ENCODE measurements at places on chromosomes 1 and 21.

DNA sequence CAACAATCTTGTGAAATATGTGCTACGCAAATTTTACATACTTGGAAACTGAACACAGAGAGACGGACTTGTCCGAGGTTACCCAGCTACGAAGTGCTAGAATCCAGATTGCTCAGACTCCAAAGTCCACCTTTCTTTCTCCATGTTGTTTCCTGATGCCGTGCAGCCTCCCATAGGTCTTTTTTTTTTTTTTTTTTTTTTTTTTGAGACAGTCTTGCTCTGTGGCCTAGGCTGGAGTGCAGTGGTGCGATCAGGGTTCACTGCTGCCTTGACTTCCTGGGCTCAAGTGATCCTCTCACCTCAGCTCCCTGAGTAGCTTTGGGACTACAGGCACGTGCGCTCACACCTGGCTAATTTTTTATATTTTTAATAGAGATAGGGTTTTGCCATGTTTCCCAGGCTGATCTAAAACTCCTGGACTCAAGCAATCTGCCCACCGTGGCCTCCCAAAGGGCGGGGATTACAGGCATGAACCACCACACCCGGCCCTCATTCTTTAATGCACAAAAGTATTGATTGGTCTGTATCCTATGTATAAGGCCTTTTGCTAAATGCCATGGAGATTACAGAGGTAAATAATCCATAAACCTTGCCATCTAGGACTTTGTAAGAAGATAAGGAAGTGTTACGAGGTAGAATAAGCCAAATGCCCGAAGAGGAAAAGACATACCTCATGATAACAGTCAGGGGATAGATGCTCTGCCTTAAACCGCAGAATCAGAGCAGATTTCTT lies 92.8 kb downstream of the C1orf21 start:
- no peak for DNase-seq

DNA sequence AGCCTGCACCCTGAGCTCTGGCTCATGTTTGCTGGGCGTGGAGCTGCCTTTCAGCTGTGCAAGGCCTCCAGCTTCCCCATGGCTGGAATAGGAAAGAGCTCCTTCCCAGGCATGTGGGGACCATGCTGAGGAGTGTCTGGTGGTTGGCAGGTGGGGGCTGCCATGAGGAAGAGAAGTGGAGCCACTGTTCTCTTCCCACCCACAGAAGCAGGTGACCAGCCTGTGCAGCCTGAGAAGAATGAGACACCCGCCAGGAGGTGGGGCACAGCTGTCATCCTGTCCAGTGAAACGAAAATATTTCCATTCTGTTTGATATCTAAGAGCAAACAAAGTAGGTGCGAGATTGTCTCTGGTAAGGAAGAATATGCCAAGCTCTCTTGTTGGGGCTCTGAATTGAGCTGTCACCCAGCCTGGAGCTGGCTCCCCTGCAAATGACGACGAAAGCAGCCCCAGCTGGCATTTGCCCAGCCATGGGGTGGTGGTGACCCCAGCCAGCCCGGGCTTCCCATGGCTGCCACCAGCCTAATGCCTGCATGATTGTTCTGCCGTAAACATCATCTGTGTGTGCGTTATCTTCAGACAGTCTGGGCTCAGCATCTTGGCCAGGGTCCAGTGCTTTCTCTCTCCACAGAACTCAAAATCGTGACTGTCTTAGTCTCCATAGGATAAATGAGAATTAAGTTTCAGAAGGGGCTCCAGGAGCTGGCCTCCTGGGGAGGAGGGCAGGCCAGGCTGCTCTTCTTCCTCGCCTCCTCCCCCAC lies 429.8 kb upstream of the VAMP3 start:
- DNase-seq, result no peak

GRCh38 chr21:39094847-39095579 lies 88.2 kb downstream of the PSMG1 start:
- DNase-seq, result no peak

DNA sequence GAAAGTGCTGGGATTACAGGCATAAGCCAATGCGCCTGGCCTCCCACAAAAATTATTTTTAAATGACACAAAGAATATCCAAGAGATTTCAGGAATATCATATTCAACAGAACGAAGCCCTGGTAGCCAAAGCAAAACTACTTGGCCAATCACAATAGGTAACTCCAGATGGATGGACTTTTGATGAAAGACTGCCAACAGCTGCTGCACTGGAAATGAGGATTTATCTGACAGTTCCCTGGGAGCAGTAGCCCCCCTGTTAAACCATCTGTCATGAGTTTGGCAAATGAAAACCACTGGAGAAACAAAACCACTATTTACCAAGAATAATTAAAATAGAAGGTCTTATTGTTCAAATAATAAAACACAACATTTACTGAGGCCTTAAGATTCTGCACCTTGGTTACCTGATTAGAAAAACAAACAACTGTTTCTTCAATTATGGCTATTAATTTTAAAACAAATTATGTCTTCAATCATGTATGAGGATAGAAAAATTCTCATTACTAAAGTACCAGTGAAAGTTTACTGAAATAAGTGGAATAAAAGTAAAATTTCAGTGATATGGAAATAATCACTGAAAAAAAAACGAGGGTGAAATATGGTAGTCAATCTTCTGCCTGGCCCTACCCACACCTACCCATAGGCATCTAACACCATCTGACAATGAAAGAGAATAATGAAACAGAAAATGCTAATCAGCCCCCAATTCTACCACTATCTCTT lies 34.3 kb upstream of the PSMG1 start:
- DNase-seq, result no peak

- no peak for DNase-seq
These were observed 3.6 kb upstream of the NFIA start for GRCh38 chr1:61078618-61079295.

DNA sequence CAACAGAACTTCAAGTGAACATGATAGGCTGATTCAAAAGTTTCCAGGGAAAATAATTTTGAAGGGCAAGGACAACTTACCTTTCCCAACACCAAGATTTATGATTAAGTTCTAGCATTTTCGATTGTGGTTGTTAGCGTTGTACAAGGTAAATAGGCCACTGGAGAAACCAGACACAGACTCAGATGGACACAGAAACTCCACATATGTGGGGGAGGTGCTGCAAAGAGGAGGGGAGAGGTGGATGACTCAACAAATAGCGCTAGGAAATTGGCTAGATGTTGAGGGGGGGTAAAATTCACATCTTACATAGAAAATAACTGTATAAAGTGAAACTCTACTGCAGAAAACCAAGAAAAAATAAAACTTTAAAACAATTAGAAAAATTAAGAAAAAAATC lies 564.4 kb downstream of the MATN1 start:
- DNase-seq, result no peak

GRCh38 chr1:30697571-30698376 lies 25.6 kb downstream of the MATN1 start:
- DNase-seq, result no peak

GRCh38 chr1:212433577-212434462 lies 1.1 kb downstream of the NENF start:
- DNase-seq, result no peak

GRCh38 chr1:59396387-59396786 lies 99.5 kb downstream of the FGGY start:
- DNase-seq, result no peak

DNA sequence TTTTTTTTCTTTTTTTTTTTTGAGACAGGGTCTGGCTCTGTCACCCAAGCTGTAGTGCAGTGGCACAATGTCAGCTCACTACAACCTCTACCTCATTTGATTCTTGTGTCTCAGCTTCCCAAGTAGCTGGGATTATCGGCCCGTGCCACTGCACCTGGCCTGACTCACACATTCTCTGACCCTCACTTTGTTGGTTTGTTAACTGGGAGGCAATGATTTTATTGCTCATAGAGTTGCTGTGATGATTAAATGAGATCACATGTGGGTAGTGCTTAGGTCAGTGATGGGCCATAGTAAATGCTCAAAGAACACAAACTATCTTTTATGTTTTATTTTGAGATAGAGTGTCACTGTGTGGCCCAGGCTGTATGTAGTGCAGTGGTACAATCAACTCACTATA lies 47.3 kb upstream of the SSBP3 start:
- DNase-seq, result no peak

DNA sequence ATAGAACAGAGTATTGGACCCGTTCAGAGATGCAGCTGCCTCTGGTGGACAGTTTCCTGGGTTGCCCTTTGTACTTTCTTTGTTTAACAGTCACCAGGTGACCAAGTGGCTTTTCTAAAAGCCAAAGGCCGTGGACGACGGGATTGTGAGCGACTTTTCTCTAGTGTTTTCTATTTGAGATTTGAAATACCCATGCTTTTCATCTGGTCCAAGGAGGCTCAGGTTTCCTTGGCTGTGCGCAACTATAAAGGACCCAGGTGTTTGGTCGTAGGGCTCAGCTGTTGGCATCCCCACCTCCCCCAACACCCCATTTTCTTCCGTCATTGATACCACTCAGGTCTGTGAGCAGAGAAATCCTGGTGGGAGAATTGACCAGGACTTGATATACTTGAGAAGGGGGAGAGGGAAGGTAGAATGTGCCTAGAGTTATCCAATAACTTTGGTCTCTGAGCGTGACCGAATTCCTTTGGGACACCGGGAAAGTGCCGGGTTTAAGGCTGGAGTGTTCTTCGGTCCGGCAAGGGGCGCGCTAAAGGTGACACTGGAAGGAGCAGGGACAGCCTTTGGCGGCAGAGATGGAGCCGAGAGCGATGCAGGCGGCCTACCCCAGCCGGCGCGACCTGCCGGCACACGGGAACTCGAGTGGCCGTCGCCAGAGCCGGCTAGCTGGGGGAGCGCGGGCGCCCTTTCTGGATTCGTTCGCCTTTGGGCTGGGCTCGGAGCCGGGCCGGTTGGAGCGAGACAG lies 83.4 kb upstream of the BMP8A start:
- DNase-seq, result no peak

GRCh38 chr1:20158358-20159070 lies 19.4 kb downstream of the PLA2G2F start:
- DNase-seq, result no peak

DNA sequence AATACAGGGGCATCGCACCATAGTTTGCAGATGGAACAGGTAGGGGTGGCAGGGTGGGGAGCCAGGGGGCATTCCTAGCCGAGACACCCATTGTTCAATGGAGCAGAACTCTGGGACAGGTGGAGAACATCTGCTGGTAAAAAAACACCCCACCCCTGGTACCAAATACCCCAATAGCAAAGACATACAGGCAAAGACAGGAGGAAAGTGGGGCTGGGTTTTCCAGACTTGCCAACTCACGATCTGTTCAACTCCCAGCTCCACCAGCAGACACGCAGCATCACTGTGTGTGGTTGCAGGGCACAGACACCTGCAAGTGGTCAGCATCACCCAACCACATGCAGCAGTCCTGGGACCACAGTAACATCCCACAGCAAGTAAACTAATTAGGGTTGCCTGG lies 328 bp upstream of the KRTAP10-8 start:
- no peak for DNase-seq

GRCh38 chr1:155529109-155529508 lies 33.5 kb downstream of the ASH1L start:
- no peak for DNase-seq

- no peak for DNase-seq
These were observed 354.6 kb downstream of the PDE4B start for GRCh38 chr1:66147226-66147835.

- no peak for DNase-seq
These were observed 3.2 kb upstream of the CCNL2 start for GRCh38 chr1:1402072-1402900.

DNA sequence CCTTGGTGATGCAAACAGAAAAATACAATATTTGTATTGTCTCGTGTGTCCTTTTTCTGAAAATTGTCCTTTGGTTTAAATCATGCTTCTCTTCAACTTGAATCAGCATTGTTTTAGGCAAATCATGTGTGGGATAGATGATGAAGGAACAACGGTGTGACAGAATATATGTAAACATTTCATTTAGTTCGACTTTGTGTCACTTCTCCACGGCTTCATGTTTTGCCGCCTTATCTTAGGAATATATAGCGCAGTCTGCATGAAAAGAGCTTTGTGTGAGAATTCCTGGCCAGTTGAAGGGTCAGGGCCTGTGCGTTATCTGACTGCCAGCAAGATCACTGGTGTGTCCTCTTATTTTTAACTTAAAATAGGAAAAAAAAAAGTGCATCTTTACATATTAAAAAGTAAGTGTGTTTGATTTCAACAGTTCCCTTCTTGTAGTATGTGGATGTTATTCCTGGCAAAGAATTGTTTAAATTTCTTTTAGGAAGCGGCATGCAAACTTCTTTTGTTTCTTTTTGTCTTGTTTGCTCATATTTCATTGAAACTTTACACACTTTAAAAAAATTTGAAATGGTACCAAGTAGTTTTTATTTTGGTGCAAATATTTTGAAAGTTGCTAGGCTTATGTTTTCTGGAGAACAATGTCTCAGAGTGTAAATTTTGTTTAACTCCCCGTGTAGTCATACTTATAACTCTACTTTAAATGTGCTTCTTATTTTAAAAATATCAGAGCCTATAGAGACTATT lies 465.2 kb downstream of the USP25 start:
- no peak for DNase-seq

DNA sequence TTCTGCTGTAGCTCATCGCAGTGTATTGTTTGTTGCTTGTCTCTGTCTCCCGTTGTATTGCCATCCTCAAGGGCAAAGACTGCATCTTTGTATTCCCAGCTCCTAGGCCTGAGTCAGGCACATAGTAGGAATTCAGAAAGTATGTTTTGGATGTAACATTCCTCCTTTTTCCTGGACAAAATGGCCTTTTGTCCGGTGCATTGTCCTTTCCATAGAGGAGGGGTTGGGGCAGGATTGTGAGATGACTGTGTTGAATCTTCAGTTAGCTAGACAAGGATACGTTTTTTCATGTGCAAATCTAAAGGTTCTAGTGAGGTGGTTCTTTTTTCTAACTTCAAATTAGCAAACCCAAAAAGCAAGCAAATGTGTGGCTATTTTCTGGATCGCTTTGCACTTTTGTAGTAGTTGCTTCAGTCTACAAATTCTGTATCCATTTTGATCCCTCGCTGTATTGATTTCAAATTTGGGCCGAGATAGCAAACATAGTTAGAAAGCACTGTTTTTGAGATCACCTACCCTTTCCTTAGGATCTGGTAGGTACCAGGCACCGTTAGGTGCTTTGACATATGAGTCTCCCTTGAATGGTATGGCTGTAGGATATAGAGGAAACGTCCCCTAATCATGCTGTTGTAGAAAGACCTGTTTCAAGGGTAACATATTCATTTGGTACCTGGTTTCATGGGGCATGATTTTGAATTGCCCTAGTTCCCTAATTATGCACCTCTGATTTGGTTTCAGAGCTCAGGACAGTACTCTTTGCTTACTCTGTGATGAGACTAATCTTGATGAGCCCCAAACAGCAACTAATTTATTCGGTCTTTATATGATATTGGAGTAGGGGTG lies 1.2 kb downstream of the PPP1R8 start:
- no peak for DNase-seq

- no peak for DNase-seq
These were observed 85.7 kb downstream of the NRDC start for GRCh38 chr1:51792864-51793263.

DNA sequence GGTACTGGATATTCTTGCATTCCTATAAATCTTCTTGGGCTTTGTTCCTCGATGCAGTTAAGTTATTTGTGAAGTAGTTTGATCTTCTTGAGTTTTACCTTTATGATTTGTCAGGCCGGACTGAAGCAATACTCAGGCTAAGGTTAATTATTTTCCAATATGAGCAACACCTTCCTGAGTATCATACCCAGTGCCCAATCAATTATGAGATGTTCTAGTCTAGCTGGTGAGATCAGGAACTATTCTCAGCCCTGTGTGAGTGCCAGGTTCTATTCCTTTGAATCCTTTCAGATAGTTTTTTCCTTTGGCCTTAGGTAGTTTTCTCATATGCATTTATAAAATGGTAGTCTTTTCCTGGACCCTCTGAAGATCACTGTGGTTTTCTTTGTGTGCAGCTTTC lies 92.5 kb downstream of the SCMH1 start:
- DNase-seq, result no peak
